Uterus (tissue), 4 donors: ENCODE measurements at places on chromosomes 11 and 22. TPM values are rescaled to one million over a fixed set of nuclear protein-coding genes. Genes with fewer than 3 reads are reported as not detected.
A peak's percentile ranks its signal among the peaks of the same experiment; 100 is the strongest.

DNA sequence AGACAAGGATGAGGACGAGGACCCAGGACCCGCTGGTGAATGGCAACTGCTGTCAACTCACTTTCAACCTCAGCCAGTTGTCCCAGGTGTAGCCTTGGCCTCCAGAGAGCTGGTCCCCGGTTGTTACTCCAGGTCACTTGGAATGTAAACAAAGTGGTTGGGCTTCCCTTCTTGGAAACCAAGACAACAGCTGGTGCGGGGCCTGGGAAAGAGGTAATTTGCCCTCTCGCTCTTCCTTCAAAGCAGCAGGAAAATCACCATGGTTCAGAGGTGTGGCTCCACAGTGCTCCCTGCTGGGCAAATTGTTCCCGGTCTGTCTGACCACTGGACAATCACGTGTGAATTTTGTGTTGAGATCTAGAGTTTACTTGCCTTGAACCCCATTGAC, 15.0 kb downstream of the SLC1A2 start:
- no peak overlapping the region for H3K27ac ChIP-seq
- H3K4me1 ChIP-seq: no peaks in the 10 kb centered on the region
- H3K27me3 ChIP-seq: no peaks in the 10 kb centered on the region
- H3K4me3 ChIP-seq: no peak overlapping the region
- no peak for DNase-seq
- H3K36me3 ChIP-seq: no peaks in the 10 kb centered on the region

GRCh38 chr11:72263361-72263760, 19.4 kb upstream of the PHOX2A start:
- no peaks in the 10 kb centered on the region for H3K27me3 ChIP-seq
- H3K4me1 ChIP-seq: no peaks in the 10 kb centered on the region
- no peak overlapping the region for H3K4me3 ChIP-seq
- H3K27ac ChIP-seq: no peak overlapping the region
- no peak for DNase-seq

The SLC22A6 gene
- not detected for total RNA-seq

- no peak overlapping the region for H3K27ac ChIP-seq
- no peaks in the 10 kb centered on the region for H3K27me3 ChIP-seq
- H3K4me3 ChIP-seq: no peak overlapping the region
- DNase-seq: no peak
- no peaks in the 10 kb centered on the region for H3K4me1 ChIP-seq
- no peaks in the 10 kb centered on the region for H3K36me3 ChIP-seq
Measured at GRCh38 chr22:22709719-22710445, 65.5 kb downstream of the GGTLC2 start.

- H3K36me3 ChIP-seq: no peaks in the 10 kb centered on the region
- H3K4me1 ChIP-seq: peaks cover 6% of the 10 kb centered on the region
- DNase-seq: no peak
- H3K4me3 ChIP-seq: no peak overlapping the region
- H3K27me3 ChIP-seq: no peaks in the 10 kb centered on the region
Measured at GRCh38 chr11:32391479-32391878, 43.9 kb downstream of the WT1 start.

GRCh38 chr11:112179601-112180000, 4.3 kb downstream of the BCO2 start:
- no peak overlapping the region for H3K4me3 ChIP-seq
- no peaks in the 10 kb centered on the region for H3K27me3 ChIP-seq
- no peaks in the 10 kb centered on the region for H3K4me1 ChIP-seq
- no peak for DNase-seq

DNA sequence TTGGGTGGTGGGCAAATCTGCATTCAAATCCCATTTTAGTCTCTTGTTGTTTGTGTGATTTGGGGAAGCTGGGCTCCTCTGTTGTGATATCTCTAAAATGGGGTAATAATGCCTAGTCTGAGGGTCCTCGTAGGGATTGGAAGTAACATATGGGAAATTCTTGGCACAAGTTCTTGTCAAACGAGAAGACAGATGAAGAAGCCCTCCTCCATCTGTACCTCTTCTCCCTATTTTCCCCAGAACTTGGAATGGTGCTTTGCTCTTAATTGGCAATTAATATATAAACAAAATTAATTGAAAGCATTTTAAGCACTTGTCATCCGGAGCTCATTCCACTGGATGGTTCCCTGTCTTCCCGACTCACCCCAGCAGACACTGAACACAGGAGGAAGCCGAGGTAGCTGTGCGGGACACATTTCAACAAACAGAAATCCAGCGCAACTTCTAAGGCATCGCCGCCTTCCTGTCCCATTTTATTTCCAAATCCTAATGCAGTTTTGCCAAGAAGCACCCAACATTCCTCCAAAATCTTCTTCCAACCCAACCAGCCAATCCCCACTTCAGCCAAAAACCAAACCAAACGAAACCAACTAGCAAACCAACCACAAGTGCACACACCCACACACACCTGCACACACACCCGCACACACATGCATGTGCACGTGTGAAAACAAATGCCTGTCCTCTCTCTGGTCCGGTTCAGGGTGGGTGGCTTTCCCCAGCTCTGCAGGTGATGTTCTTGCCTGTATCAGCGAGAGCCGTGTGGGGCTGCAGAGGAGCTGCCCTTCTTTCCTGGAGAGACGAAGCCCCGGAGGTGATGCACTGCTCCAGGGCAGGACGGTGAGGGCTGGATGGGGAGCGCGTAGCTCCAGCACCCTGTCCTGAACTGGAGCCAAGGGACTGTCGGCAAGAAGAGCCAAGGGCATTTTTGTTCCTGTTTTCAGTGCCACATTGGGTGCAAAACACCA, 100.8 kb upstream of the B3GAT1 start:
- peak; percentile 2 for DNase-seq
- H3K4me1 ChIP-seq: no peaks in the 10 kb centered on the region
- H3K4me3 ChIP-seq: no peak overlapping the region
- no peak overlapping the region for H3K27ac ChIP-seq

The PKP3 gene
- total RNA-seq: 0.46 TPM

The TIMP3 gene
- 702 TPM for total RNA-seq

GRCh38 chr22:49583341-49583740, 244.3 kb downstream of the BRD1 start:
- H3K4me1 ChIP-seq: no peaks in the 10 kb centered on the region
- no peaks in the 10 kb centered on the region for H3K27me3 ChIP-seq
- H3K36me3 ChIP-seq: no peaks in the 10 kb centered on the region
- no peak overlapping the region for H3K4me3 ChIP-seq
- H3K27ac ChIP-seq: no peak overlapping the region
- DNase-seq: no peak

DNA sequence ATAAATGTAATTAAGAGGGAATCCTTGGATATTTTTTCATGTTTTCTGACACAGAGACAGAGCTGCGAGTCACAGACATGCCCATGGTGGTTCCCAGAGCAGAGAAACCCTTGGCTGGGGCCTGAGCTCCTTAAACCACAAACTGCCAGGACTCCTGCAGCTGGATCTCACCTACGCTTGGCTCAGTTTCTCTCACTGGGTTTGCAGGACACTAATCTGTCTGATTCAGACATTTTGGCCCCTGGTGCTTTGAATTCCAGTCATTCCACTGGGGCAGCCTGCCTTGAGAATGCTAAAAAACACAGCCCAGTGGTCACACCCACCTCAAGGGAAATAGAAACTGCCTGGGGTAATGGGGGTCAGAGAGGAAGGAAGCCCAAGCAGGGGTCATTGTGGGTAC, 122.6 kb downstream of the CCDC81 start:
- H3K27ac ChIP-seq: no peak overlapping the region
- H3K4me1 ChIP-seq: no peaks in the 10 kb centered on the region
- no peak overlapping the region for H3K4me3 ChIP-seq
- H3K36me3 ChIP-seq: no peaks in the 10 kb centered on the region

GRCh38 chr11:80620867-80621266, 1180.0 kb upstream of the TENM4 start:
- H3K27ac ChIP-seq: no peak overlapping the region
- H3K27me3 ChIP-seq: no peaks in the 10 kb centered on the region
- no peak overlapping the region for H3K4me3 ChIP-seq
- DNase-seq: no peak
- H3K36me3 ChIP-seq: no peaks in the 10 kb centered on the region
- no peaks in the 10 kb centered on the region for H3K4me1 ChIP-seq

- H3K27me3 ChIP-seq: no peaks in the 10 kb centered on the region
- no peak overlapping the region for H3K4me3 ChIP-seq
- H3K27ac ChIP-seq: no peak overlapping the region
- H3K4me1 ChIP-seq: no peaks in the 10 kb centered on the region
- DNase-seq: no peak
Measured at GRCh38 chr11:29432719-29433325, 584.0 kb downstream of the KCNA4 start.

- H3K4me1 ChIP-seq: no peaks in the 10 kb centered on the region
- no peaks in the 10 kb centered on the region for H3K27me3 ChIP-seq
- no peaks in the 10 kb centered on the region for H3K36me3 ChIP-seq
- H3K4me3 ChIP-seq: no peak overlapping the region
Measured at GRCh38 chr22:44211256-44211945, 30.7 kb downstream of the PARVG start.

The CAT gene
- 120 TPM for total RNA-seq

DNA sequence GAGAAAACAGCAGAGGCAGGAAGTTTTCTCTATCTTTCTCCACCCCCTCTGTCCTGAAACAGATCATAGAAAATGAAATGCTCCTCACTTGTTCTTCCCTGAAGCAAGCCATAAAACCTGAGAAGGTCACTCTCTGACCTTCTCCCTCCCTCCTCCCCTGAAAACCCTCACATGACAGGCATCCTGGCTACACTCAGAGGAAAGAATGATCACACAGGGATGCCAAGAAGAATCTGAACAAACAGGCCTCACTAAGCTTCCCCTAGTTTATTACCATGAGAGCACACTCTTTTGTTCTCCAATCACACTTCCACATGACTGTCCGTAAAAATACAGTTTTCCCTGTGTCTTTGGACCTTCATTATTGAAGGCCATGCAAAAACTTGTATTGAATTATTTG, 300.1 kb downstream of the BUD13 start:
- no peaks in the 10 kb centered on the region for H3K4me1 ChIP-seq
- no peaks in the 10 kb centered on the region for H3K36me3 ChIP-seq
- peak; percentile 67 for DNase-seq
- peak overlapping the region; percentile 67 for H3K27ac ChIP-seq

The BDNF gene
- total RNA-seq: 0.83 TPM

DNA sequence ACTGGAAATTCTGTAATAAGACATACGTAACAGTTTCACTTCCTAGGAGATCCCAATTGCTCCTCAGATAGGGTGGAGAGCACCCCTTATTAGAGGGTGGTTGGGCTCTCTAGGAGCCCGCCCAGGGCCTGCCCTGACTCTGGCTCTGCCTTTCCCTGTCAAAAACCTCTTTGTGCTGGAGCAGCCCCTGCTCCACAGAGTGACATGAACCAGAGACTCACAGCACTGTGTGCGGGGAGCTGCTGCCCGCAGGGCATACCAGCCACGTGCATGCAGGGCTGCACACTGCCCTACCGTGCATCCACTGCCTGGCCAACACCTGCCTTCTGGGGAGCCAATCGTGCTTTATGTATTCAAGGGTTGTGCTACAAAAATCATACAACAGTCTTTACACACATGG, 24.3 kb downstream of the KCNQ1OT1 start:
- no peak for DNase-seq
- no peaks in the 10 kb centered on the region for H3K27me3 ChIP-seq
- H3K27ac ChIP-seq: no peak overlapping the region
- H3K36me3 ChIP-seq: no peaks in the 10 kb centered on the region
- H3K4me3 ChIP-seq: no peak overlapping the region

The RAG1 gene
- total RNA-seq: 0.88 TPM

The NFRKB gene
- 28.7 TPM for total RNA-seq

- H3K4me1 ChIP-seq: no peaks in the 10 kb centered on the region
- no peaks in the 10 kb centered on the region for H3K27me3 ChIP-seq
- no peak overlapping the region for H3K27ac ChIP-seq
- H3K36me3 ChIP-seq: no peaks in the 10 kb centered on the region
Measured at GRCh38 chr11:105673089-105673488, 63.2 kb downstream of the GRIA4 start.

DNA sequence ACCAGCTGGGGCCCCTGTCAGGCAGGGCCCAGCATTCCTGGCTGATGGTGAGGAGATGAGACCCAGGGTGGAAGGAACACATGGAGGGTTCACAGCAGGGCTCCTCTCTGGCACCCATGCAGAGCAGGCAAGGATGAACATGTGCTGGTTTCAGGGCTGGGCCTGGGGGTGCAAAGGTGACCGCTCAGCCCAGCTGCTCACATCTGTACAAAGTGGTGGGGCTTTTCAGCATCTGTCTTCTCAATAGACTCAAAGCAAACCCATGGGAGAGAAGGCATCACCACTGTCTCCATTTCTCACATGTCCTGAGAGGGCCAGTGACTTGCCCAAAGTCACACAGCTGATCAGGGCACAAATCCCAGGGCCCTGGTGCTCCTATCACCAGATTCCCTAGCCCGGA, 27.3 kb upstream of the TCF20 start:
- H3K27me3 ChIP-seq: no peaks in the 10 kb centered on the region
- H3K4me3 ChIP-seq: no peak overlapping the region
- H3K27ac ChIP-seq: no peak overlapping the region

DNA sequence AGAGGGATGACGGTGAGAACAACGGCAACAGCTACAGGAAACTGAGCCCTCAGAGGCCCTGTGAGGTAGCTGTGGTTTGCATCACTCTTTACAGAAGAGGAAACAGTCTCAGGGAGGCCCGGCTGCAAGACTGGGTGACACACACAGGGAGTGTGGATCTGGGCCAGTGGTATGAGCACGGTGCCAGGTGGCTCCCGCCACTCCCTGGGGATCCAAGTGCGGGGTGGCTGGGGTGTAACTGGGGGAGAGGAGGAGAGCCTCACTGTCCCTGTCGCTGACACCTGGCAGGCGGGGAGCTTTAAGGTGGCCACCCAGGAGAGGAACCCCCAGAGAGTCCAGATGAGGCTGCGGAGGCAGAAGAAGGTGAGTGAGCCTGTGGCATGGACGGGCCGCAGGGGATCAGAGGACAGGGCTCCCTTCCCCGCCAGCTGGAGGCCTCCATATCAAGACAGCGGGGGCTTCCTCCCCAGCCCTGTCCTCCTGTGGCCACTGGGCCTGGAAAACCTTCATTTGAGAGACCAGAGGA, 5.6 kb downstream of the RGL4 start:
- no peak overlapping the region for H3K4me3 ChIP-seq
- H3K27me3 ChIP-seq: no peaks in the 10 kb centered on the region
- no peaks in the 10 kb centered on the region for H3K4me1 ChIP-seq
- no peak for DNase-seq

DNA sequence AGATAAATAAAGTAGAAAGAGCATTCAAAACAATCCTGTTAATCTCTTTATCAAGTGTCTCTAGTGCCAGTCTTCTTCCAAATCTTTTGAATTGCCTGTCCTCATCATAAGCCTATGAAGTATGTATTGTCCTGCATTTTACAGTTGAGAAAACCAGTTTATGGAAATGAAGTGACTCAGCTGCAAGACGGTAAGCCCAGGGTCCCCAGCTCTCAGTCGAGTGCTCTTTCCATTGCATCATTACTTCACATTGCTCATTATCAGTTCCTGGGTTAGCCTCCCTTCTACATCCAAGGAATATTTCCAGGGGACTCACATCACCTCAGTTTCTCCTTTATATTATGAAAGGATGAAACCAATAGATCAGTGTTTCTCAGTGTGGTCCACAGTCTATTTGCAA, 9.1 kb upstream of the P4HA3 start:
- H3K4me1 ChIP-seq: no peaks in the 10 kb centered on the region
- no peak overlapping the region for H3K4me3 ChIP-seq
- DNase-seq: no peak
- no peaks in the 10 kb centered on the region for H3K36me3 ChIP-seq
- no peak overlapping the region for H3K27ac ChIP-seq

- no peak for DNase-seq
- H3K36me3 ChIP-seq: no peaks in the 10 kb centered on the region
- H3K4me3 ChIP-seq: no peak overlapping the region
- H3K4me1 ChIP-seq: no peaks in the 10 kb centered on the region
- no peaks in the 10 kb centered on the region for H3K27me3 ChIP-seq
- no peak overlapping the region for H3K27ac ChIP-seq
Measured at GRCh38 chr11:18657673-18658072, 23.5 kb upstream of the SPTY2D1 start.

GRCh38 chr11:129817534-129818051, 1.9 kb downstream of the TMEM45B start:
- no peaks in the 10 kb centered on the region for H3K36me3 ChIP-seq
- H3K27me3 ChIP-seq: no peaks in the 10 kb centered on the region
- no peaks in the 10 kb centered on the region for H3K4me1 ChIP-seq
- no peak overlapping the region for H3K4me3 ChIP-seq
- no peak for DNase-seq
